ENCODE measurements at places on chromosomes 6 and 20. TPM values are rescaled to one million over a fixed set of nuclear protein-coding genes. Genes with fewer than 3 reads are reported as not detected.

FAM110A gene
- total RNA-seq, result 10.2 TPM

C20orf144 gene
- total RNA-seq, result 0.16 TPM

PGC gene
- total RNA-seq, result not detected

SLC22A7 gene
- total RNA-seq, result 2.0 TPM

KIAA1755 gene
- 5.1 TPM for total RNA-seq

RBBP8NL gene
- total RNA-seq, result 0.13 TPM
